ENCODE measurements at places on chromosomes 4 and X.

- no peak for DNase-seq
These were observed 87.0 kb downstream of the PAK3 start for GRCh38 chrX:111182997-111183396.

GRCh38 chr4:157320092-157320491 is 99.6 kb downstream of the GRIA2 start:
- DNase-seq = no peak

DNA sequence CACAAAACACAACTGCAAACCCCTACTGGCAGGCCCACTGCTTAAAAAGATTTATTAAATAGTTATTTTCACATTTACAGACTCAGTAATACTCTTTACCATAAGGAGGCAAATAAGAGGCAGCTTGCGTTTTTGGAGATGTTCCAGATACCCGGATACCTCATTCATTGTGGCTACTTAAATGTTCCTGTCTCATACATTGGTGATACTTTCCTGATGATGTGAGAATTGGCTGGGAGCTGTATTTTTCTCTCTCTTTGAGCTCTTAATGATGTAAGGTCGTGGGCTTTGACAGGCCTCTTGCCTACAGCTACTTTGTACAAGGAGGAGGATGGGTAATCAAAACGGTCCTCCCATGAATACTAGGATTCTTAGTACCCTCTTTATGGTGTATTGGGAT is 101.5 kb downstream of the AKAP4 start:
- no peak for DNase-seq

DNA sequence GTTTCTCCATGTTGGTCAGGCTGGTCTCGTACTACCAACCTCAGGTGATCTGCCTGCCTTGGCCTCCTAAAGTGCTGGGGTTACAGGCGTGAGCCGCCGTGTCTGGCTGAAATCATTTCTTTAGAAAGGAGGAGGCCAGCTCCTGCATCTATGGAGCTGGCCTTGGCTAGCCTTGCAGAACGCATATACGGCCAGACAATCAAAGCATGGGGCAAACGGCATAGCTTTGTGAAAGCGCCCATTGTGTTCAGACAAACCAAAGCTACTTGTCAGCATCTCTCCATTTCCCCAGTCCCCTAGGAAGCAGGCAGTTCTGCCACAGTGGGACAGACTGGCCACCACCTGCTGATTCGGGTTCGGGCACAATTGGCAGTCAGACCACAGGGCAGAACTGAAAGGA is 48.9 kb upstream of the IQSEC2 start:
- no peak for DNase-seq

GRCh38 chr4:78766026-78766425 is 10.1 kb upstream of the BMP2K start:
- DNase-seq = no peak

GRCh38 chr4:121777625-121778024 is 12.7 kb upstream of the SMIM43 start:
- no peak for DNase-seq

DNA sequence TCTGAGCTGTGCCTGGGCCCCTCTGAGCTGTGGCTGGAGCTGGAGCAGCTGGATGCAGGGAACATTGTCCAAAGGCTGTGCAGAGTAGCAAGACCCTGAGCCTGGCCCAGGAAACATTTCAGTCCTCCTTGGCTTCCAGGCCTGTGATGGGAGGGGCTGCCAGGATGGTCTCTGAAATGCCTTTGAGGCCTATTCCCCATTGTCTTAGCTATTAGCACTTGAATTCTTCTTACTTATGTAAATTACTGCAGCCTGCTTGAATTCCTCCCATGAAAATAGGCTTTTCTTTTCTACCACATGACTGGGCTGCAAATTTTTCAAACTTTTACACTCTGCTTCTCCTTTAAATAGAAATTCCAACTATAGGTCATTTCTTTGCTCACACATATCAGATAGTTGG is 349.8 kb upstream of the KLHL4 start:
- no peak for DNase-seq

DNA sequence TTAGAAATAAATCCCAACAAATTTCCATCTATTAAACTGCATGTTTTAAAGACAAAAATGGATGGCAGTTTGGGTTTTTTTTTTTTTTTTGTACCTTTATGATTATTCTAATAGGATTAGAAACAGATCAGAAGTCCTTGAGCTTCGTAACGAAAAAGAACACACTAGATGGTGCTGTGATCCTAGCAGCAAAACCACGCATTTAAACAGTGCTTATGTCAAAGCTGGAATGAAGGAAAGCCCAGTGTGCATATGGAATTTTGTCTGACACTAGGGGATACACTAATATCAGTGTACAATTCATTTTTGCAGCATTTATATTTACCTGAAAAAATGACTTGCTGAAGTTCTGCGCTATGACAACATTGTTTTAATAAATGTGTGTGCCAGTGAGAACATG is 229.1 kb downstream of the VEGFC start:
- DNase-seq = no peak

- DNase-seq = no peak
These were observed 1925.5 kb downstream of the ARAP2 start for GRCh38 chr4:34318773-34319172.

GRCh38 chr4:6990661-6991060 is 52.5 kb upstream of the TADA2B start:
- no peak for DNase-seq

DNA sequence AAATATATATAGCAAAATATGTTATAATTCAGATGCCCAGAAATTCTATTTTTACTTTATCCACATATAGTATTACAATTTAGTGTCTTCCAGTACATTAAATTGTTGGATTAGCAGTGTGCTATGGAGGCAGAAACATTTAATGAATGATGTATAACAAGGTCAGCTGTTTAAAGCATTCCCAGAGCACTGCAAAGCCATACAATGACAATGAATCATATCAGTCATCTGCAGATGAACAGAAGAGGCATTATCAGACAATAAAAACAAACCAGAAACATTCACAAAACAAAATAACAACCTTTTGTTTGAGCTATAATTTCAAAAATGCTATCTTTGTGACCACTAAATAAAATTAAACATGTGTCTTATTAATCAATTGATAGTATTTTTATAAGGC is 524.2 kb downstream of the FAT4 start:
- DNase-seq = no peak
